ENCODE measurements at places on chromosomes 3 and 15.
A peak's percentile ranks its signal among the peaks of the same experiment; 100 is the strongest.

GRCh38 chr3:173992416-173992815 is 594.9 kb downstream of the NLGN1 start:
- no peak for DNase-seq

GRCh38 chr3:4421121-4421520 is 45.9 kb downstream of the SUMF1 start:
- DNase-seq, result no peak

- DNase-seq, result no peak
Measured at GRCh38 chr15:22904736-22905135, 66.3 kb downstream of the NIPA2 start.

DNA sequence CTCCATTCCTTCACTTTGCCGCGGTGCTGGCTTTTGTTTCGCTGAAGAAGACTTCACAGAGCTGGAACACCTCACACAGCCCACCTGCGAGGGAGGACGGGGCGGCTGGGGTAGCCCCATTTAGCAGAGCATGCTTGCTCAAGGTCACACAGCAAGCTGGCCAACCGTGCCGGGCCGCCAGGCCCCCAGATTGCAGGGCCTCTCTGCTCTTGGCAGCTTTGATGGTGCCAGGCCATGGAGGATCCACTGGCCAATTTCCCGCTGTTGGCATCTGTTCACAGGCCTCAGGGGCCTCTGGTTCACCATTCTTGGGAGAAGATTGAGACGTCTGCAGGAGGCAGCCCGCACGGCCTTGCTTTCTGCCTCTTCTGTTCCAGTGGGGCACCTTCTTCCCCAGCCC is 77.9 kb upstream of the LINGO1 start:
- no peak for DNase-seq

GRCh38 chr3:124234852-124235252 is 242.9 kb upstream of the ROPN1 start:
- DNase-seq, result no peak

- DNase-seq, result no peak
Measured at GRCh38 chr3:119643528-119643927, 16.9 kb downstream of the POPDC2 start.

DNA sequence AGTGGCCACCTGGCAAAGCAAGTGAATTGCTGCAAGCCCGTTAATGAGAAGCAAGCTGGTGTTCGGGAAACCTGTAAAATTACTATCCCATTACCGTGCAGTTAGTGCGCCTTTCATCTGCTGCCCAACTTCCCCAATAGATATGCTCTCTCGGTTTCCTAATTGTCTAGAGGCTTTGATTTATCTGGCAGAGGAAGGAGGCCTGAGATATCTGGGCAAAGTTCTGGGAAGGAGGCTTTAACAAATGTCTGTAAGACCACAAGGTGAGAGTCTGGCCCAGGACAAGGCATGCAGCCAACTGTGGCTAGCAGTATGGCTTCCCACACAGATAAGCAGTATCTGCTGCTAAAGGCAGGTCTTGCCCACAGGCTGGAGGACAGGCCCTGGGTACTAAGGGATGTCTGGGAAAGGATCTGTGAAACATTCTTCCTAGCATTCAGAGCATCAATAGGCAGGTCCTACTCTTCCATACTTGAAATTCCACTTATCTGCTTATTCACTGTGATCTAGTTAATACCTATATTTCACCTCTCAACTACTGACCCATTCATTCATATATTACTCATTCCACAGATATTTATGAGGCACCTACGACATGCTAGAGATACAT is 130.0 kb upstream of the SLC2A2 start:
- DNase-seq, result no peak

GRCh38 chr15:75739791-75740190 is 27.1 kb upstream of the CSPG4 start:
- DNase-seq, result no peak

DNA sequence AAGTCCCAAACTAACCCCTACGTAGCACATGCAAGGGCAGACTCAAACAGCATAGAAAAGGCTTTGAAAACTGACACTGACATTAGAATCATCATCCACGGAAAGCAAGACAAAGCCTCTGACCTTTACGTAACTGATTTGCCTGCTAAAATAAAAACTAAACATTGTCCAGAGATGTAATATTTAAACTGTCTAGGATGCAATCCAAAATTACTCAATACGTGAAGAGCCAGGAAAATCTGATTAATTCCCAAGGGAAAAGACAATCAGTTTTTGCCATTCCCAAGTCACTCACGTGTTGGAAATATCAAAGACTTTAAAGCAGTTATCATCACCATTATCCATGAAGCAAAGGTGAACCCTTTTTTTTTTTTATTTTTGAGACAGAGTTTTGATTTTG is 13.3 kb upstream of the IQCF1 start:
- DNase-seq, result no peak

- no peak for DNase-seq
Measured at GRCh38 chr15:58875343-58875742, 58.1 kb downstream of the SLTM start.

GRCh38 chr3:120791010-120791409 is 48.5 kb downstream of the GTF2E1 start:
- DNase-seq, result no peak

- no peak for DNase-seq
Measured at GRCh38 chr3:106862067-106862466, 515.2 kb upstream of the CCDC54 start.

- DNase-seq, result no peak
Measured at GRCh38 chr3:157033001-157033400, 126.9 kb downstream of the CCNL1 start.

DNA sequence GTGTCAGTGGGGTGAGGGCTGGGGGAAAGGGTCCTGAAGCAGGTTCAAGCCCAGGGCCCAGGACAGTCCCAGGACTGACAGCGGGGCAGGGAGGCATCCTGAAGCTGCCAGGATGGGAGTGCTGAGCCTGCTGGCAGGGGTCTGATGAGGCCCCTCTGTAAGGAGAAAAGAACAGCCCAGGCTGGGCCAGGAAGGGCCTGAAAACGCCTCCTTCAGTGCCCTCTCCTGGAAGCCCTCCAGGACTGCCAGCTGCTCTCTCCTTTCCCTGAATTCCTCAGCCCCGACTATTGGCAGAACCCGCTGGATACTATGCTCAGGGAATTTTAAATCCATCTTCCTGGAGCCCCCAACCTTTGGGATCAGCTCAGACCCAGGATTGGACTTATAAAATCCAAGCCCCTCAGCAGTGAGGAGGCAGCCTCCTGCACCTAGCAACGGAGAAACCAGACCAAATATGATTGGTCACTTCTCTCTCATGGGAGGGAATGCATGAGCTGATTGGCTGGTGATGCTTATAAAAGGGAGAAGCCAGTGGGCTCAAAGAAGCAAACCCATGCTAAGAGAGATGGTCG is 203.5 kb upstream of the LINGO1 start:
- no peak for DNase-seq

DNA sequence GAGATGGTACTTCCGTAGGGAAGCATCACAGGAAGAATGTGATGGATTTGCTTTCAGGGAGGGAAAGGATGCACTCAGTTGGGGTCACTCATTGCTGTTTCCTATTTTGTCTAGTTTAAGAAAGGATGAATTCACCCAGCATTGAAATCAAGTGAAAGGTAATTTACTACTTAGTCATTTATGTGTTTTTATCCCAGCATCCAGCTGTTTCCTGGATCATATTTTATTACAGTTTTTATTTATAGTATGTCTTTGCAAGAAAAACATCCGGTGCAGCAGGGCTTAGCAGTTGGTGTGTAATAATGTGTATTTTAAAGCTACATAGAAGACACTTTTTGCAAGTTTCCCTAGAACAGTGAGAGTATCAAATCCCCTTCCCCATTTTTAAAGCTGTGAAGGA is 37.4 kb upstream of the GOLGA8B start:
- no peak for DNase-seq

- DNase-seq, result no peak
Measured at GRCh38 chr3:189292667-189293484, 121.1 kb downstream of the TPRG1 start.

- no peak for DNase-seq
Measured at GRCh38 chr3:50124052-50124799, 30.9 kb upstream of the SEMA3F start.

GRCh38 chr15:64665179-64665578 is 110.2 kb downstream of the RBPMS2 start:
- no peak for DNase-seq

DNA sequence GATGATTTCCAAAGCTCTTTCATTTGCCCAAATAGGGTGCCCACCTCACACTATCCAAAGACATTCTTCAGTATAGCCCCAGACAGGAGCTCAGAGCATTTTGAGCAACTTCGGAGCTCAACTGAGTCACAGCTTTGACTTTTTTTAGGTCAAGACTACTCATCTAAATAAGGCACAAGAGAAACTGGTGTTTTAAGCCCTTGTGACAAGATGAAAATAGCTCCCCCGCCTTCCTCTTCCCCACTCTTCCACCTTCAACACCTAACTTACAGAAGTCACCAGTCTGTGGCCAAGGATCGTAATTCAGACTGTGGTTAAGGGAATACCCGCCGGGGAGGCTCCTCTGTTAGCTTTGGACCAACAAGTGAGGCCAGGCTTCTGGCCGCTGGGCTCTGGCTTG is 60.4 kb upstream of the CA12 start:
- DNase-seq, result no peak

GRCh38 chr15:74302821-74303359 is 64.6 kb downstream of the CYP11A1 start:
- peak; percentile 16 for DNase-seq

GRCh38 chr15:94610069-94610468 is 378.7 kb downstream of the MCTP2 start:
- DNase-seq, result no peak

DNA sequence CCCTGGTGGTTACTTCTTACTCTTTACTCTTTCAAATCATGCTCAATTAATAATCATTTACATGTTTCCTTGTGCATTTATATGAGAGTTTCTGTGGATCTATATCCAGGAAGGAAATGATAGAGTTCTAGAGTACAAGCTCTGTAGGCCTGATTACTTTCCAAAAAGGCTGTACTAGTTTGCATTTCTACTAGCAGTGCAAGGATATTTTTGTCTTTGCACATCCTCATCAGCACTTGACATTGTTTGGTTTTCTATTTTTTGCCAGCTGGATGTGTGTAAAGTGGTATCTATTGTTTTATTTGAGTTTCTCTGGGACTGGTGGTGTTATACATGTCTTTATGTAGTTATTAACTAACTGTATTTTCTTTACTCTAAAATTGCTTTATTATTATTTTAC is 19.6 kb upstream of the SLC7A14 start:
- no peak for DNase-seq

- no peak for DNase-seq
Measured at GRCh38 chr15:67114846-67115585, 49.6 kb downstream of the SMAD3 start.

DNA sequence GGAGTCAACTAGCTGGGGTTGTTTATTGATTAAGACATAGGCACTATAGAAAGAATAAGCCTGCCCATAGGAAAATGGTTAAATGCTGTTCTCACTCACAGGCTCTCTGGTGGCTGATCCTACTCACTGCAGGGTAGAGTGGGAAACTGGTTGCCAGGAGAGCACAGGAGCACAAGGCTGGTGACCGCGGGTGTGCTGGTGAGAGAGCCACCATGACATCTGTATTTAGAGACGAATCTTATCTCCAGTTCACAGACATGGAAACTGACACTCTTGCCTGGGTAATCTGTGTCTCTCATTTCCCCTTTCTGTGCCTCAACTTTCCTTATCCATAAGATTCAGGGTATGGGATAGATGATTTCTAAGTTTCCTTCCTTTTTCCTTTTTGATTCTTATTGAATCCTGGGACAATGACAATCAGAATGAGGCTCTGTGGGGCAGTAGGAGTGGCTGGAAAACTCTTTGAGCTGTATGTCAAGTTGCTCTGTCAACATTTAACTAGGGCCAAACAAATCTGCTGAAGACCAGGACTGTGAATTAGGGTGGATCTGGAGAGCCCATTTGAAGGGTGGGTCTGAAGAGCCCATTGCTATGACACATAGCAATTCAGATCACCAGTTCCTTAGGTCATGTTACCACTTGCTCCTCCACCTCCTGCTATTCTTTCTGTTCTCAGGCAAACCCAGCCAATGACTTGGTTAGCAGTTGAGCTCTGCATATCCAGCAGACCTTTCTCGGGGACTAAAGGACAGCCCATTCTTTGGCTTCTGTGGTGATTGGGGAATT is 286.1 kb upstream of the TBL1XR1 start:
- peak; percentile 4 for DNase-seq

All from NCI-H187 (cell line).